ENCODE measurements at places on chromosomes 6 and 20.

- peak; percentile 12 for DNase-seq
Observed at GRCh38 chr6:28597217-28597835, 71.6 kb downstream of the GPX5 start.

GRCh38 chr6:144665932-144666450 lies 380.9 kb downstream of the UTRN start:
- DNase-seq: no peak

- no peak for DNase-seq
Observed at GRCh38 chr6:9405369-9405768, 970.0 kb upstream of the SLC35B3 start.

GRCh38 chr6:79599725-79600259 lies 31.3 kb upstream of the SH3BGRL2 start:
- no peak for DNase-seq
